ENCODE measurements at places on chromosomes 3 and 15.

DNA sequence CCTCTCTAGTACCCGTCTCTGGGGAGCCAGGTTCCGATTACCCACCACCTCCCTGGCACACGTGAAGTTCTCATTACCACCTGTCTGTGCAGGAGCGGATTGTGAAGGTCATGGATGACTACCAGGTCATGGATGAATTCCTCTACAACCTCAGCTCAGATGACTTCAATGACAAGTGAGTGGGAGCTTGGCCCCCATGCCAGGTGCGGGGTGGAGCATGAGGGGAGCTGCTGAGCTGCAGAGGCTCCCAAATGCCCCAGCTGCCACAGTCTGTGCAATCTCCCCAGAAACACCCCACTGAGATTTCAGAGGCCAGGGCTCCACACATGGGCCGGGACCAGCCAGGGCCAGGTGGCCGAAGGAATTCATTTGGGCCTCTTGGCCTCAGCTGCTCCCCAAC lies 34.3 kb downstream of the DNAH1 start:
- no peak for DNase-seq

- no peak for DNase-seq
These were observed 136.0 kb downstream of the LMLN start for GRCh38 chr3:198096015-198096414.

DNA sequence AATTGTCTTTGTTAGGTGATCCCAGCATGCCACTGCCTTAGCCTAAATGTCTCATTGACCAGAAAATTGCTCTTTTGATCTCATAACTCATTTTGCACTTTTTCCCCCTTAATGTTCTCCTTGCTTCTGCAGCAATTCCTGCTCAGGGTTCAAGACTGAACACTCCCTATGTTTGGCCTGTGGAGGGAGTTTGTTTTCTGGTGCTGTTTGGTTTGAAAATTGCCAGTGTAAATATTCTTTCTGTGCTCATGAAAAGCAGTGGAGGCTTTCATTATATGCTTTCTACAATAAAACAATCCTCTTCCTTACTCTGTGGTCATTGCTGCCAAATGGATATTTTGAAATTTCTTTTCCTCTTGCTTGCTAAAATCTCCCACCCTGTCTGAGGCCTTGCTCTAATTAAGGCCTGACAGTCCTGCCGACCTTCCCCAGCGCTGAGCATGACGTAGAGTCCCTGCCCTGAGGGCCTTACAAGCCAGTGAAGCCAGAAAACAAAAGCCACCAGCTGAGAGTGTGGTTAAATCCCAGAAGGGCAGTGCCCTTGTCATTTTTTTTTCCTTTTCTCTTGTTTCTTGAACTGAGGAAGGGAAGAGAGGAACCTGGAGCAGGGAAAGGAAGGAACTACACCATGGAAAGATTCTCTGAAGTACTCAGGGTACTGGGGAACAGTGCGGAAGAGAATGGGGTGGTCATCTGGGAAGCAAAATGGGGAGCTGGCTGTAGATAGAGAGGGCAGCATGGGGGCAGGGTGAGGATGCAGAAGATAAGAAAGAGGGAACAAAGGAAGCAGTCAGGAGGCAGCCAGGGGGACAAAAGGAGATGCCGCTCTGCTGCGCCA lies 24.8 kb downstream of the ZBTB38 start:
- no peak for DNase-seq

GRCh38 chr15:23690450-23690852 lies 3.3 kb upstream of the NDN start:
- no peak for DNase-seq

DNA sequence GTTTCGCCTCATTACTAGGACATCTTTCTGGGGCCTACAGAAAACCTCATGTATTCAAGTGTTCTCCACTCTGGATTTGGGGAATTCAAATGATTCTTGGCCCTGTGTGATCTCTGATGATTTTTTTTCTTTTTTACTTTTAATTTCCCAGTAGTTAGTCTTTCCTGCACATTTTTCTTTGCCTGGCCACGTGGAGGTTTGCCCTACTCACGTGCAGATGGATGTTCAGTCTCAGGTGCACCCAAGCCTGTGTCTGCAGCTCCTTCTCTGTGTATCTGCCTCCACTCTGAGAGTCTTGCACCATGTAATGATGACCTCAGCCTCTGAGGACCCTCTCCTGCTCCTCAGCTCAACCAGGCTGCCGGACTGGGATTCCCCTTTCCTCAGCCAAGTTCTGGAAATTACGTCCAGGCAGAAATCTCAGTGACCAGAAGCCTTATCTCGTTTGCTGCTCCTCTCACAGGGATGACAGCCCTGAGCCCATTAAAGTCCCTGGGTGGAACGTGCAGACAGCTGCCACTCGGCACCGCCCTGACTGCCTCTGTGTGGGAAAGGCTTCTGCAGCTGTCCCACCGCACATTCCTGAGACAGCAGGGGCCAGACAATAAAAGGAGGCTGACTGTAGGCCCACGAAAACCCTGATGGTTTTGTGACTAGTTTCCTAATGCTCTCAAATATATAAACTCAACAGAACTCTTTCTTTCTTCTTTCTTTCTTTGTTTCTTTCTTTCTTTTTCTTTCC lies 31.4 kb upstream of the GABRB3 start:
- DNase-seq: no peak

GRCh38 chr3:194468086-194468485 lies 18.7 kb downstream of the ATP13A3 start:
- DNase-seq: no peak

- DNase-seq: no peak
These were observed 1.1 kb downstream of the FAM240A start for GRCh38 chr3:46613313-46614005.
